ENCODE measurements at places on chromosomes 11 and 22.

- DNase-seq = no peak
Measured at GRCh38 chr22:46272196-46272595, 4.4 kb downstream of the TTC38 start.

- no peak for DNase-seq
Measured at GRCh38 chr11:116598556-116598955, 174.2 kb downstream of the BUD13 start.

DNA sequence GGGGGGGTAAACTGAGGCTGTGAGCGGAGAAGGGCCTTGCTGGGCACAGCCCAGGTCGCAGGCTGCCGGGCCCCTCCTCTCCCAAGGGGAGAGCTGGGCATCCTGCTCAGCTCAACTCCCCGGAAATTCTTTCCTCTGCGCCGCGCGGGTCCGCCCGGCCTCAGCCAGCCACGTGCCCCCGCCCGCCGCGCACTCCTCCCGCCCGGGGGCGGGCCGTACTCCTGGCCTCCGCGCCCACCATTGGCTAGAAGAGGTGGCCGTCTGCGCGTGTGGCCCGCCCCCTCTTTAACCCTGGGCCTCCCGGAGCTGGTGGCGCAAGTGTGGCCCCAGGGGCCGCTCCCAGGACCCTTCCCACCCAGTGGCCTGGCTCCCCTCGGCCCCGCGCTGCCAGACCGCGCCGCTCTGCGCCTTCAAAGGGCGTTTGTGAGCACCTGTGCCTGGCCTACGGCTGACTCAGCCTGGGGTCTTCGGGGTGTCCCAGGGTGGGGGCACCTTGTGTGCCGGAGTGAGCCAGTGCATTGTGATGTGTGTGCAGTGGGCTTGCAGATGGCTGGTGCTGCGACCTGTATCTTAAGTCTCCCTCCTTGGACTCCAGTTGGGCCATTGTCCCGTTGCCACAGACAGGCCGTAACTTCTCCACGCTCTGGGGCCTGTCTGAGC, 2.0 kb downstream of the MRGPRF start:
- no peak for DNase-seq

GRCh38 chr22:49862496-49862776, 8.8 kb downstream of the ZBED4 start:
- DNase-seq = no peak

- DNase-seq = no peak
Measured at GRCh38 chr11:2265854-2266585, 4.4 kb downstream of the ASCL2 start.

DNA sequence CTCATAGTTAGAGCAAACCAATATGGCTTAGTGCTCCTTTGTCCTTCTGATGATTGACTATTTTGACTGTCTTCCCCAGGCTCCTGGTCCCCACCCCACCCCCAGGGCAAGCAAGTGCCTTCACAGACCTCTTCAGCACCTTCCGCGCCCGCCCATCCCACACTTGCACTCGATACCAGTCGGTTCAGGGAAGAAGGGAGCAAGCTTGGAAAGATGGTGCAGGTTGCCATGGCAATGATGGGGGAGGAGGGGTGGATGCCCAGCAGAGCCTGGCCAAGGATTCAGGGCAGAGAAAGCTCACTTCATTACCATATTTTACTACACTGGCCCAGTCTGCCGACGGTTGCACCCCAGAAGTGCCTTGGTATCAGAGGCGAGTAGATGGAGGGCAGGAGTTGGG, 2.2 kb downstream of the TMEM132A start:
- DNase-seq = no peak

GRCh38 chr11:75627906-75628668, 40.8 kb downstream of the MAP6 start:
- DNase-seq = no peak

GRCh38 chr11:116226731-116227130, 546.1 kb downstream of the BUD13 start:
- no peak for DNase-seq

DNA sequence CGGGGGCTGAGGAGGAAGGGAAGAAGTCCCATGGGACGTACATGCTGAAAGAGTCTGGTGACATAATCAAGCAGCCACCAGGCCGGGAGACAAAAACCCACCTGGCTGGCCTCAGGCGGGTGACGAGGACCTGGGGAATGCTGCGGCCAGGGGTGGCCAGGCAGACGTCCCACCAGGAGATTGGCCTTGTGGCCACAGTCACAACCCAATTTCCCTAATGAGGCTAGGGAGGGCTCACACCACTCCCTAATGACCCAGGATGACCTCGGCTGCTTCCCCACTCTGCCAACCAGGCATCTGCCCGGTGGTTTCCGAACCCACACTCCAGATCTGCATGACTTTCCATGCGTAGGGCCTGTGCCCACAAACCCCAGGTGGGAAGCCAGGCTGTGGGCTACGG, 66.9 kb downstream of the SCUBE1 start:
- no peak for DNase-seq

DNA sequence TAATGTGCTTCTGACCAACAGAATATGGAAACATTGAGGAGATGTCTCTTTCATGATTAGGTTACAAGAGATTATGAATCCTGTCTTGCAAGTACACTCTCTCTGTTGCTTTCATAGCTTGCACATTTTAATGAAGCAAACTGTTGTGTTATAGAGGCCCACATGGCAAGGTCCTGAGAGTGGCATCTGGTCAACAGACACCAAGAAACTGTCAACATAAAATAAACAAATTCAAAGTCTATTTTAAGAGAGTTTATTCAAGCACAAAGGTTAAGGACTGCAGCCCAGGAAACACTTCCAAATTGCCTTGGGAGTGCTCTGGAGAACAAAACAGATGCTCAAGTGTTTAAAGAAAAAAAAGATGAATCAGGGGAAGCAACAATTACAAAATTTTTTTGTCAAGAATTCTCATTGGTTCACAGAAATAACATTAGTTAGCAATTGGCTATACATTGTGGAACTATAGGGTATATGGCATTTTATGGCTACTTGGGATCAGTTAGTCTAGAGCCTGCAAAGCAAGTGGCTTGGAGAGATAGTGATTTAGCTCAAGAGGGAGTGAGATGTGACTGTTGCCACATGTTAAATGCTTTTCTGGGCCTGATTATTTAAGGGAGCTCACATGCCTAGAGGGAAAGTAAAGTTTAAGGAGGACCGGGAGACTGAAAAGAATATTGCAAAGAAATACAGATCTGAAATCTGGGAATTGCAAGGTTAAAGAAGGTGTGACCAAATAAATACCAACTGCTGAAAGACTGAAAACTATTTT, 54.6 kb downstream of the CTSC start:
- DNase-seq = no peak

DNA sequence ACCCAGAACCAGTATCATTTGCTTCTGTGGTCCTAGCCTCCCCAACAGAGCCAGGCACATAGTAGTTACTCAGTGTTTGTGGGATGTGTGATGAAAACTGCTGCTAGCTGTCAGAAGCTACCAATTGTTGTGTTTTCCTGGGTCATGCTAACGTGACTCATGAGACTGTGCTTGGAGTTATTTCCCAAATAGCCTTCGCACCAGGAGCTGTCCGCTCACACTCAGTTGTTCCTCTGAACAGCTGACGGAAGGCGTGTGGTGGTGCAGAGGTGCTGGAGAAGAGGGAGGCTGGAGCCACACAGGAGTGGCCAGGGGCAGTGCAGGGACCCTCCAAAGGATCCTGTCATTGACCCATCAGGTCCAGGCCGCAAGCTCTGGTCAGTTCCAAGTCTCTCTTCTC, 53.9 kb upstream of the TBCEL start:
- no peak for DNase-seq

DNA sequence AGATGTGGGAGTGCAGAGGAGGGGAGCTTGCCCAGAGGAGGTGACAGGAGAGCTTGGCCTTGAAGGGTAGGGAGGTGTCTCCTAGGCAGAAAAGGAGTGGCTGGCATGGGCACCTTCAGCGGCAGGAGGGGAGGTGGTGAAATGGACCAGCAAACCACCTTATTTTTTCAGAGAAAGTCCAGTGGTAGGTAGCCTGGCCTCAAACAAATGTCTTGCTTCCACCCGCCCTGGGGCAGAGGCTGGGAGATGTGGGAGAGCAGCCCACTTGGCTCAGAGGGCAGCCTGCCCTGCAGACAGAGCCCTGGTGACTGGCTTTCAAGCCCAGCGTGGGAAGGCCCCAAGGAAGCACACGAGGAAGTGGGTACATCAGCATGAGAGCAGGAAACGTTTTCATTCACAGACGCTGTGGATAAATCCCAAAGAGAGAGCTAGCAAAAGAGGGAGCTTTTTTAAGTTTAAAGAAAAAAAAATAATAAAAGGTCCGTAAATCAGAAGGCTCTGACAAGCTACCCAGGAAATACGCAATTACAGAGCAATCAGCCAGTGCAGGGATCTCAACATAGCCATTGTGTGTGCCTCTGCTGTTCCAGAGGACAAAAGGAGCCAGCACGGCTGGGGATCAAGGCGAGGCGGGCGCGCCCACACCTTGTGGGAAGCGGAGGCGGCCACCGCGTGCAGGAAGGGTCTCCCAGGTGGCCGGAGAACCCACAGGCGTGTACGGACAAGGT, 238.7 kb upstream of the PLET1 start:
- no peak for DNase-seq

DNA sequence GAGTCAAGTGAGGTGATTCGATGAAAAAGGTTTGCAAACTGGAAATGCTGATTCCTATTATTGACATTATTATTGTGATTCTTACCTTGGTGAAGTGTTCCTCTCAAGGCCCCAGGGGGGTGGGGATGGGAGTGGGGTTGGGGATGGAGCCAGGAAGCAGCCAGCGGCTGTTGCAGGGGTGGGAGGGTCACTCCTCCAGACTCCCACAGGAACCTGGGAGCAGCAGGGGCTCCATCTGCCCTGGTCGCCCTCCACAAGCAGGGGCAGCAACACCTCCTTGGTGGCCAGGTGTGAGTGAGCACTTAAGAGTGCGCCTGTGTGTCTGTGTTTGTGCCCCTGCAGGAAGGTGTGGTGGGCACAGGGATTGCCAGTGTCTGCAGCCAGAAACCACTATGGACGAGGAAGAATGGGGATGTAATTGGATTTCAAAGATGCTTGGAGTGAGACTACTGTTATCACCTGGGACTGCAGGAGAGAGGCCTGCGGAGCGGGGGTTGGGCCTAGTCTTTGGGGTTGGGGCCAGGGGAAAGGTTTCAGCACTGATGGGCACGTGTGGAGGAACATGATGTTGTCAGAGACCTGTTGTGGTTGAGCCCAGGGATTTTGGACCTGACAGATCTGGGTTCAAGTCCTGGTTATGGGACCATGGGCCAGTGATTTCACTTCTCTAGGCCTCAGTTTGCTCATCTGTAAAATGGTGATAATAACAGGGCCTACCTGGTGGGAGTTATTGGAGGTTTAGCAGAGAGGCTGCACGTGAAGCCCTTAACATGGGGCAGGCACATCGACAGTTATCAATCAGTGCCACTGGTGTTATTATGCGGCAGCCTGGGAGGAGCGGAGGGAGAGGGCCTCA, 3.6 kb upstream of the TP53I11 start:
- DNase-seq = no peak

DNA sequence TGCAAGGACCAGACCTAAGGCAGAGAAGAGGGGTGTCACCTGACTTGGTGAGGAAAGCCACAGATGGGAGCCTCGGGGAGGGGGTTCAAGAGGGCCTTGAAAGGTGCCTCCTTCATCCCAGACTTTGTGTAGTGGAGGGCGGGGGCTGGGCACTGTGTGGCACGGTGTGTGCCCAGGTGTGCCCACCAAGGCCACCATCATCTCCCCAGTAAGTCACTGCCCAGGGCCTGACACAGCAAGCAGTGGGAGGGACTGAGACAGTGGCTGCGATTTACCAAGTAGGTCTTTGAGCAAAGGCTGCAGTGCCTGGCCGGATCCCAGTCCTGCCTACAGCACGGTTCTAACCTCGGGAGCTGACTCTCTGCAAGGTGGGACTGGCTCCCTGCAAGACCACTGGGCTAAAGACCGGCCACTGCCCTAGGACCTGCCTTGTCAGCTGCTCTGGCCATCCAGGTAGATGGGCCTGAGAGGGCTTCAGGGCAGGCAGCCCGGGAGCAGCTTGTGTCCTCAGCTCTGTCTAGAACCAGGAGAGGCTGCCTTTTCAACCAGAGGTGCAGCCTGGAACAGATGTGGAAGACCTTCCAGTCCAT, 1.4 kb downstream of the OSM start:
- DNase-seq = no peak

GRCh38 chr11:68468217-68468828, 7.8 kb downstream of the PPP6R3 start:
- no peak for DNase-seq

GRCh38 chr11:7251487-7251835, 243 bp upstream of the SYT9 start:
- DNase-seq = no peak

- DNase-seq = no peak
Measured at GRCh38 chr11:66728693-66729385, at the start of gene SPTBN2. TSS of gene SPTBN2 (minus strand) at chr11:66729216. CDS start at chr11:66721240, 7,976 bp downstream.

GRCh38 chr11:2123628-2123960, 15.6 kb downstream of the IGF2 start:
- DNase-seq = no peak

DNA sequence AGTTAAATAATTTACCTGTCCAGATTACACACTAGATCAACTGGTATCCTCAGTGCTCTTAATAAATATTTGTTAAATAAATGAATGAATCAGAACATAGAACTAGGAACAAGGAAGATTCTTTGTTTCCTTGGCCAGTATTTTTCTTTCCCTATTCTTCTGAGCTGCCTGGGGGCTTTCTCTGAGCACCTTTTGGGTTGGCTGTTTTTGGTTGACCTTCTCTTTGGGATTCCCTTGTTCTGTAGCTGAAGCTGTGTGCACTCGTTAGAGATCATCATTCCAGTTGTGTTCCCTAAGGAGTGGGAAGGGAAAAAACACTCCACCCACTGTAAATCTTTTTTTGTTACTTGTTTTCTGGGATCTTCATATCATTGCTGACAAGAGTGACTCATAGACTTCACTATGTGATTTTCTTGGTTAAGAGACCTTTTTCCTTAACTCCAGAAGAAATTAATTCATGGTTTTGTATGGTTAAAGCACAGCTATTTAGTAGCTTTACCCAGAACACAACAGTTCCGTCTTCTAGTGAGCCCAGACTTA, 84.3 kb downstream of the STIM1 start:
- no peak for DNase-seq

GRCh38 chr11:74680703-74681531, 50.3 kb downstream of the CHRDL2 start:
- no peak for DNase-seq

- DNase-seq = peak; percentile 51
Measured at GRCh38 chr22:22692707-22693530, 48.5 kb downstream of the GGTLC2 start.

Measured in CD4-positive, alpha-beta T cell treated with Interferon gamma for 1 hour (primary cell).